Activated B cell treated with CpG ODN at 0.5 μM for 24 hours (primary cell): ENCODE measurements at places on chromosomes 2 and 18.

- no peak for DNase-seq
Measured at GRCh38 chr2:25316101-25316500, 25.6 kb downstream of the DNMT3A start.

GRCh38 chr2:71457123-71457915 is 4.0 kb downstream of the DYSF start:
- no peak for DNase-seq

- no peak for DNase-seq
Measured at GRCh38 chr18:27847412-27847811, 329.5 kb downstream of the CDH2 start.

GRCh38 chr18:8081872-8082553 is 514.9 kb downstream of the PTPRM start:
- no peak for DNase-seq

DNA sequence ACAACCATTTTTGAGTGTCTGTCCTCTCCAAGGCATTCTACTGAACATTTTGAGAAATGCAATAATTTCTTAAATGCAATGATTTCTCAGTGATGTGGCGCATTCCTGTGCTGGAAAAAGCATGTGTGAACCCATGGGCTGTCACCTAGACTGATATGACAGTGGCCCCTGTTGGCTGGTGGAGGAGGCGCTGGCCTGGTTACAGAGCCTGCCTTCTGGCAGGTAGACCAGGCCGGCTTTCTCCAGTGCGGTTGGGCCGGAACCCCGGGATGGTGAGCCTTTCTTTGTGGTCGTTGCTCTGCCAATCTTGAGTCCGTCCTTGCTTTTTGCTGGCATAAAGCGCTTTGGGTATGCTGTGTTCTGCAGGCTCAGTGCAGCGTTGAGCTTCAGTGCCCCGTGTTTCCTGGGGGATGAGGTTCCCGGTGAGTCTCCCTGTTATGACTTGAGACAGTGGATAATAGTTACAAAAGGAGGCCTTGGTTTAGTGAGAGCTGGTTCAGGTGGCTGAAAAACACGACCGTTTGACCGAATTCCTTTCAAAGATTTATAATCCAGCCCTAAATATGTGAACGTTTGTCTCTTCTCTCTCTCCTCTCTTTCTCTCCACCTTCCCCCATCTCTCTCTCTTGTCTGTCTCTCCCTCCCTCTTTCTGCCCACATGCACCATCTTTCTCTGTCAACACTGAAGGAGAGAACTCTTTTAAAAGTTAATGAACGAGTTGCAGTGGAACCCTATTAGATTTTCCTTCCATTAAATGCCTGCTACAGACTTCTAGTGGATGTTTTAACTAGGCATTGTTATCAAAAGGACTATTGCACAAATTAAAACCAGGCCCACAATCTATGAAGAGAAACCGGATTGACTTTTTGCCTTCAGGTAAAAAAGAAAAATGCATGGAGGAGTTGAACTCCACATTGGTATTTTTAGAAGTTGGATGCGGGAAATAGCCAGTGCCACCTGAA is 34.0 kb downstream of the TSHZ1 start:
- no peak for DNase-seq

DNA sequence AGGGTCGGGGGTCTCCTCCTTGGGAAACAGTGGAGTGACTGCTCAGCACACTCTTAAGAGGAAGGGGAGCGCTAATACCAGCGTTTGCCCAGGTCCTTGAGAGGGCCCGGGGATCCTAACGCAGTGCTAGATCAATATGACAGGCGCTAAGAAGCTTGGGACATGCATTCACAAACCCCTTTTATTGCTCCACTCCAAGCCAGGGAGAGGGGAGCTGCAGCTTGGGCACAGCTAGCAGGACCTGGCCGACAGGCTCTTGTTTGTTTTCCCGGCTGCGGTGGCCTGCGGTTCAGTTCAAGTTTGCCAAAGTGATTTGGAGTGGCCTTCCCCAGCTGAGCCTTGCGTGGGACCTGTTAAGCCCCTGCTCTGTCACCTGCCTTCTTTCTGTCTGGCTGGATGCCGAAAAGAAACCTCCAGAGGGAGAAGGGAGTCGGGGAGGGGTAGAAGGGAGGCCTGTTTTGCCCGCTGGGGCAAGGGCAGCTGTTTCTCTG is 152.1 kb downstream of the GLI2 start:
- no peak for DNase-seq

DNA sequence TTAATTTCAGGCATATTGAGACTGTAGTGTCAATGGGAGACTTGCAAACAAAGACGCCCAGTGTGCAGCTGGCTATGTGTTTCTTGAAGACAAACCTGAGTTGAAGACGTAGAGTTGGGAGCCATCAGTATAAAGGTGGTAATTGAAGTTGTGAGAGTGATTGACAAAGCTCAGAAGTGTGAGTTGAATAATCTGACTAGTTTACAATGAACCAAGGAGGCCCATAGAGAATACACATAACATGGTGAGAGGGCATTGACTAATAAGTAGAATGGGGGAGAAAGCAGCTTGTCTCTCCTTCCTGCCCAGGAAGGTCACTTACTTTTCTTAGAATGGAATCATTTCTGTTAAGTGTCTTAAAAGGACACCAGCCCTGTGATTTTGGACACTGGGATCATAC is 14.1 kb downstream of the SP110 start:
- no peak for DNase-seq

DNA sequence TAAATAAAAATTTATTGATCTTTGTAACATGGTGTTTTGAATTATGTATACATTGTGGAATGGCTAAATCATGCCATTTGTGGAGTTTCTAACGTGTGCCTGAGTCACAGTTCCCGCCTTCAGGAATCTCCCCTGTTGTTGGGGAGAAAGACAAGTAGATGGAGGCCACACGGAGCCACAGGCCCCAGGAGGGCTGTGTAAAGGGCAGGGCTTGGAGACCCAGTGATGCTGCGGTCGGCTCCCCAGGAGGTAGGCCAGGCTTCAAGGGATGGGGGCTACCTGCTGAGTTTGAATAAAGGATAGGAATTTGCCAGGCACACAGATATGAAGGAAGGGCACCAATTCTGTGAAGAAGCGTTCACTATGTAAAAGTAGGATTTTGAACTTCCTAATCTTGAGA is 257.1 kb downstream of the GBX2 start:
- no peak for DNase-seq

DNA sequence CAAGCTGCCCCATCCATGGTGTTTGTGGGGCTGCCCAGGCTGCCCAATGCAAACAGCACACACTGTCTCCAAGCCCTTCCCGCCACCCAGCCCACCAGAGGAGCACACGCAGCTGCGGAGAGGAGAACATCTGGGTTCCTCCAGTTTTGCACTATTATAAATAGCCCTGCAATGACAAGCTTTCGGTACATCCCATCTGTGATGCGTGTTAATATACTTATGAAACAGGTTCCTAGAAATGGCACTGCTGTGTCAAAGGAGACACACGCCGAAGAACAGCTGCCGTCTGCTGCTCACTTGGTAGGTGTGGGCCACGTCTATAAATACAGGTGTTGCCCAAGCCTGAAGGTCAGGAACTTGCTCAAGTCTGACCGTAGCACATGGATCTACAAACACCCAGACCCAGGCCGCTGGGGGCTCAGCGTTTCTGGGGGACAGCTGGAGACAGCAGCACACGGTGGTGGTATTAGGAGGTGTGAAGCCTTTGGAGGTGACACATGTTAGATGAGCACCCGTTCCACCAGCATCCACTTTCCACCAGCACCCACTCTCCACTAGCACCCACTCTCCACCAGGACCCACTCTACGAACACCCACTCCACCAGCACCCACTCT is 34.3 kb downstream of the PXDN start:
- DNase-seq: no peak

GRCh38 chr2:160165996-160166395 is 34.1 kb downstream of the ITGB6 start:
- DNase-seq: no peak

DNA sequence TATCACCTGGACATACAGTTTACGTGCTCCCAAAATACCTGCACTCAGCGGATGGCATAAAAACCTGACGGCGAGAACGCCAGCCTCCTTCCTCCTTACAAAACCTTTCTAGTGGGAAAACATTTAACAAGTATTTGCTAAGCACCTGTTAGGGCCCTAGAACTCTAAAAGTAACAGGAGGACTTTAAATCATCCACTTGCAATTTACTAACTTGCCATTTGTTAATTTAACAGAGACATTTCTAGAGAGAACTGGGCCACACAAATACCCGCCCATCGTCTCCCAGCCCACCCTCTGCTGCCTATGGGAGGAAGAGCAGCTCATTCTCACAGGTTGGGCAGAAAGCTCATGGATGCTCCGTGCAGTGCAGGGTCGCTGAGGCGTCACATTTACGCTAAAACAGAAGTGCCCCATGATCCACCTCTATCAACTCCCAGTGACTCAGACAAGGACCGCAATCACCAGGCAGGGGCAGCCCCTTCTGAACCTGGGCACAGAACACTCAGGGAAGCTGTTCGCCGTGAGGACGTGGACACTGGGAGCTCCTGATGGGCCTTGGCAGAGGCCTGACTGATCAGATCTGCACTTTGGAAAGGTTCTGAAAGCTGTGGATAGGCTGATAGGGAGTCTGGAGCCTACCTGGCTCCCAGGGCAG is 106.9 kb downstream of the HDAC4 start:
- no peak for DNase-seq

DNA sequence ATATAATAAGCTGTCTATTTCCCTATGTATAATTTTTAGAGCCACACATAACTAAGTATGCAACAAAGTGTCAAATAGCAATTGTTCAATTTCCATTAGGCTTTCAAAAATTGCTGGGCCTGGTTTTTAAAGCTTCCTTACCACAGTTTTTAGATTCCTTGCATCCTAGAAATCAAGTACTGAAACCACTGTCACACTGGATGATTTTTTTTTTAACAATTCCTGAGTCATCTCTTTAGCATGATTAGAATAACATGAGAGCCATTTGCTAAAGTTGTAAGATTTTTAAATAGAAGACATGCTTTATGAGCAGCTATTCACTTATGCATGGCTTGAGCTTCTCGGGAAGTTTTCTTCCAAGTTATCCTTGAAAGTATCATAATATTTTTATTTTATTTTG is 319.5 kb upstream of the NXPH2 start:
- no peak for DNase-seq

- DNase-seq: peak; percentile 70
Measured at GRCh38 chr2:136206613-136207012, 88.7 kb upstream of the CXCR4 start.

- DNase-seq: no peak
Measured at GRCh38 chr2:26462511-26463243, 15.2 kb downstream of the OTOF start.

- no peak for DNase-seq
Measured at GRCh38 chr2:233453916-233454315, 99.6 kb downstream of the DGKD start.

DNA sequence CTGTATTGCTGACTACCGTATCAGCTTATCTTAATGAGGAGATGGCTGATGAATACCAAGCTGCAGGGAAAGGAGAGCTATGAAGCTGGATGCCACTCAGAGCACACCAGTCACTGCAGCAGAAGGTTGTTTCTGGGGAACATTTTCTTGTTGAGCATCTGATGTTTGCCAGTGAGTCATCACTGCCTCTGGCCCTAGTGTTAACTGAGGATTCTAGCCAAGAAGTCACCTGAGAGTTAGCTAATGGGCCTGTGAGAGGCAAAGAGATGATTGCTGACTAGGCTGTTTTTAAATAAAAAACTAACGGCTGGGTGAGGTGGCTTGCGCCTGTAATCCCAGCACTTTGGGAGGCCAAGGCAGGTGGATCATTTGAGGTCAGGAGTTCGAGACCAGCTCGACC is 37.9 kb downstream of the CCDC150 start:
- DNase-seq: no peak

DNA sequence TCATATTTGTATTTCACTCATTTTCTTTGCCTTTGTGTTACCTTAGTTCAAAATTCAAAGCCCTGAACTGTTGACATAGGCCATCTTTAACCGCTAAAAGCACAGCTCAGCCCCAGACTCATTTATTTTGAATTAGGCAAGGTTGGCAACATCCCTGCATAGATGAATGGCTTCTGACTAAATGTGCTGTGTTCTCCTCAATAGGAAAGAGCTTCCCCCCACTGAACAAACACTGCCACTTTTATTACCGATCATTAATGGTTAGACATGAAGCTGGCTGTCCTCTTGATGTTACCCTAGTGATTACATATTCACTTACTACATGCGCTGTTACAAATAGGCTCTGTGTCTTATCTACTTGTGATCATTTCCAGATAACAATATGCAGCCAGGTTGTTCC is 170.7 kb downstream of the ADCYAP1 start:
- DNase-seq: no peak
